ENCODE measurements at places on chromosomes 4 and X.

- no peak for DNase-seq
These were observed 152.6 kb downstream of the MID1 start for GRCh38 chrX:10467793-10468192.

GRCh38 chr4:77155631-77156452 is 1.2 kb upstream of the CCNG2 start:
- no peak for DNase-seq

GRCh38 chrX:119970574-119970973 is 27.0 kb upstream of the NKAP start:
- no peak for DNase-seq

- DNase-seq: no peak
These were observed 79.1 kb downstream of the NYX start for GRCh38 chrX:41526271-41526670.

GRCh38 chrX:40550066-40550465 is 30.7 kb upstream of the ATP6AP2 start:
- DNase-seq: no peak

- DNase-seq: no peak
These were observed 75.3 kb downstream of the DCUN1D4 start for GRCh38 chr4:51918251-51918650.

- no peak for DNase-seq
These were observed 19.8 kb upstream of the HSFX4 start for GRCh38 chrX:149909324-149910177.

- no peak for DNase-seq
These were observed 122.7 kb upstream of the DIPK2B start for GRCh38 chrX:45323387-45323786.

GRCh38 chr4:144820011-144820727 is 174.2 kb downstream of the HHIP start:
- DNase-seq: no peak

All from stimulated activated CD8-positive, alpha-beta memory T cell treated with anti-CD3 and anti-CD28 coated beads, Interleukin-2, amount 100 ng/mL, for 1 hour (primary cell).